Naive thymus-derived CD4-positive, alpha-beta T cell (primary cell): ENCODE measurements at places on chromosomes 3 and 15. TPM values are rescaled to one million over a fixed set of nuclear protein-coding genes. Genes with fewer than 3 reads are reported as not detected.

DNA sequence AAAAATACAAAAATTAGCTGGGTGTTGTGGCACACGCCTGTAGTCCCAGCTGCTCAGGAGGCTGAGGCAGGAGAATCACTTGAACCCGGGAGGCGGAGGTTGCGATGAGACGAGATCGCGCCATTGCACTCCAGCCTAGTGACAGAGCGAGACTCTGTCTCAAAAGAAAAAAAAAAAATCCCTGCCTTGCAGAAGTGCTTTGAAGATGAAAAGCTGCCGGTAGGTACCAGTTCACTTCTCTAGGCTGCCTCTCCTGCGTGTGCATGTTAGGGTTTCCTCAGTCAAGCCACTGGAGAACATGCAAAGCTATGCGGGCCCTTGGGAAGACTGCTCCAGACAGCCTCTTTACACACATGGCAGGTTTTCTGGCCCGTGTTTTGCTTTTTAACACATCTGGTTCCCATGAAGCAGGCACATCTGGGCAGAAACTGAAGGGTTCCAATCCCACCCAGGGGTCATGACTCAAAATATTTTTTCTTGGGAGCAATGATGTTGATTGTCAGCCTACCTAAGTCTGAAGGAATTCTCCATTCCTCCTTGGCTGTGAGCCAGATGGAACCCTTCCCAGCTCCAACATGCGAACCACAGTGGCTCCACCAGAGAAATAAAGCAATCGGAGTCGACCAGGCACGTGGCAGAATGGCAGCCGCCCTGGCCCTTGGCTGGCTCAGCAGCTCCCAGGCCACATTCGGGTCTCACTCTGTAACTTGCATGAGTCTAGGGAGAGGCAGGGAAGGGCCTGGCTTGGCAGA, 29.6 kb downstream of the MGLL start:
- H3K27me3 ChIP-seq = no peaks in the 10 kb centered on the region
- DNase-seq = no peak
- H3K36me3 ChIP-seq = no peaks in the 10 kb centered on the region
- H3K27ac ChIP-seq = no peak overlapping the region
- no peak overlapping the region for H3K4me3 ChIP-seq

- no peak for DNase-seq
- H3K27me3 ChIP-seq = no peaks in the 10 kb centered on the region
- H3K4me3 ChIP-seq = no peak overlapping the region
- no peaks in the 10 kb centered on the region for H3K36me3 ChIP-seq
These were observed 456.0 kb downstream of the TUSC7 start for GRCh38 chr3:117165601-117166051.

Gene COX17
- polyA plus RNA-seq = 35.7 TPM

Gene HCN4
- not detected for polyA plus RNA-seq

DNA sequence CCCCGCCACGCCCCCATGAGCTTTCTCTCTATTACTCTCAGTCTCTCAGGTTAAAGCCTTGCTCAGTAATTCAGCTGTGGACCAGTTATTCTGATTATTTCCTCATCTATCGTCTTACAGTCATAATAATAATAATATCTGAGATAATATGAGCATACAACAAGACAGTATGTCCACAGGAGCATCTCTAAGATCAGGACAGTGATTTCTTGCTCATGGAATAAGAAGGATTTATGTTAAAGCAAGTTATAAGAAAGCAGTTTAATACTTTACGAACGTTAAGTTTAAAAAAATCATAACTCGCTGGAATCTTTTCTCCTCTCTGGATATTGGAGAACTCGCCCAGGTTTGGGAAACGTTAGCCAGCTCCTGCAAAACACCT, 643 bp upstream of the LMCD1 start:
- H3K27me3 ChIP-seq = no peaks in the 10 kb centered on the region
- no peaks in the 10 kb centered on the region for H3K4me1 ChIP-seq
- no peaks in the 10 kb centered on the region for H3K36me3 ChIP-seq
- peak overlapping the region; percentile 50 for H3K4me3 ChIP-seq
- H3K27ac ChIP-seq = peak overlapping the region; percentile 22

- no peaks in the 10 kb centered on the region for H3K4me1 ChIP-seq
- no peaks in the 10 kb centered on the region for H3K27me3 ChIP-seq
- no peak for DNase-seq
- no peak overlapping the region for H3K27ac ChIP-seq
- H3K4me3 ChIP-seq = no peak overlapping the region
These were observed 180.9 kb downstream of the DTWD1 start for GRCh38 chr15:49801796-49802195.

- DNase-seq = no peak
- H3K4me3 ChIP-seq = no peak overlapping the region
- H3K27ac ChIP-seq = no peak overlapping the region
- H3K27me3 ChIP-seq = no peaks in the 10 kb centered on the region
These were observed 13.6 kb downstream of the IGDCC4 start for GRCh38 chr15:65409036-65409631.

Gene PRR20G
- polyA plus RNA-seq = not detected

- H3K36me3 ChIP-seq = no peaks in the 10 kb centered on the region
- H3K4me3 ChIP-seq = no peak overlapping the region
- no peaks in the 10 kb centered on the region for H3K27me3 ChIP-seq
These were observed 3.4 kb downstream of the IFT57 start for GRCh38 chr3:108218811-108219210.

- H3K27ac ChIP-seq = no peak overlapping the region
- H3K4me3 ChIP-seq = no peak overlapping the region
- no peaks in the 10 kb centered on the region for H3K4me1 ChIP-seq
- no peaks in the 10 kb centered on the region for H3K27me3 ChIP-seq
- H3K36me3 ChIP-seq = peaks cover 69% of the 10 kb centered on the region
These were observed 16.6 kb downstream of the ELP6 start for GRCh38 chr3:47496892-47497291.

Gene ILDR1
- not detected for polyA plus RNA-seq

DNA sequence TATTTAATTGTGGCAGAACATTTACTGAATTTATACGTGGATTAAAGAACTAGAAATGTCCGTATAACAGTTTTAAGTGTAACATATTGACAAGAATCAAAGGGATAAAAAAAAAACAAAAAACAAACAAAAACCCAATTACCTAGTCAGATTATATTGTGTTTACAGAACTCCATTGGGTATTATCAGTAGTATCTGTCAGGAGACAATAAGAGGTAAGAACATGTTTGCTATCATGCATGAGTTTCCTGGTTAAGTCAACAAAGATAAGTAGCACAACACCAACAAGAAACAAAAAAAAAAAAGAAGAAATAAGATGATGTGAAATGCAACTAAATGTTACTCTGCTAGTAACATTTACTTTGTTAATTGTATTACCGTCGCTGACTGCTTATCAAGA, 570.6 kb downstream of the ZBBX start:
- DNase-seq = no peak
- no peaks in the 10 kb centered on the region for H3K36me3 ChIP-seq
- H3K27me3 ChIP-seq = no peaks in the 10 kb centered on the region
- no peak overlapping the region for H3K4me3 ChIP-seq

DNA sequence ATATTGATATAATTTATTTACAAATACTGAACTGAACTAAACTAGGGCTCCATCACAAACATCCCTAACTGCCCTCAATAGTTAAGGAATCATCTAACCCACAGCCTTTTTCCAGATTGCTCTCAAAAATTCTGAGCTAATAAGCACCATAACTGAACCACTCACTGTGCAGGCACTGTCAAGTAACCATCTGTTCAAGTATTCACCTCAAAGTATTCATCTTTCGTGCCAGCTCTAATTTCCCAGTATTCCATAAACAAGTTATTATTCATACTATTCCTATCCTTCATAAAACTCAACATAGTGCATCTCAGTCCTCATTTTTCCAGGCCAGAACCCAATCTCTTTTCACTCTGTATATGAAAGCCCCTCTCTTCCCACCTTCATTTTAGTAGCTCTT, 41.1 kb downstream of the THBS1 start:
- DNase-seq = no peak
- no peak overlapping the region for H3K27ac ChIP-seq
- H3K4me3 ChIP-seq = no peak overlapping the region
- peaks cover 51% of the 10 kb centered on the region for H3K4me1 ChIP-seq
- no peaks in the 10 kb centered on the region for H3K36me3 ChIP-seq

Gene CA12
- not detected for polyA plus RNA-seq

GRCh38 chr3:29186131-29186599, 94.7 kb upstream of the RBMS3 start:
- no peaks in the 10 kb centered on the region for H3K36me3 ChIP-seq
- no peaks in the 10 kb centered on the region for H3K27me3 ChIP-seq
- no peaks in the 10 kb centered on the region for H3K4me1 ChIP-seq
- no peak overlapping the region for H3K27ac ChIP-seq
- H3K4me3 ChIP-seq = no peak overlapping the region
